H1 (cell line): ENCODE measurements at places on chromosomes 3 and 15.
A peak's percentile ranks its signal among the peaks of the same experiment; 100 is the strongest.

DNA sequence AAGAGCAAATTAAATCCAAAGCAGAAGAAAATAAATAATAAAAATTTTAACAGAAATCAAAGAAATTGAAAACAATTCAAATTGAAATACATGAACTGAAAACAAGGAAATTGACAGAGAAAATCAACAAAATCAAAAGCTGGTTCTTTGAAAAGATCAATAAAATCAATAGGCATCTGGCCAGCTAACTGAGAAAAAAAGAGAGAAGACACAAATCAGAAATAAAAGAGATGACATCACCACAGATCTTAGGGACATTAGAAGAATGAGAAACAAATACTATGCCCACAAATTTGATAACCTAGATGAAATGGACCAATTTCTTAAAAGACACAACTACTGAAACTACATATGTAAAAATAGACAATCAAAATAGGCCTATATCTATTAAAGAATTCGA, 38.8 kb downstream of the FAM240A start:
- no peaks in the 10 kb centered on the region for H3K4me1 ChIP-seq
- no peak overlapping the region for H3K4me3 ChIP-seq
- DNase-seq: no peak

DNA sequence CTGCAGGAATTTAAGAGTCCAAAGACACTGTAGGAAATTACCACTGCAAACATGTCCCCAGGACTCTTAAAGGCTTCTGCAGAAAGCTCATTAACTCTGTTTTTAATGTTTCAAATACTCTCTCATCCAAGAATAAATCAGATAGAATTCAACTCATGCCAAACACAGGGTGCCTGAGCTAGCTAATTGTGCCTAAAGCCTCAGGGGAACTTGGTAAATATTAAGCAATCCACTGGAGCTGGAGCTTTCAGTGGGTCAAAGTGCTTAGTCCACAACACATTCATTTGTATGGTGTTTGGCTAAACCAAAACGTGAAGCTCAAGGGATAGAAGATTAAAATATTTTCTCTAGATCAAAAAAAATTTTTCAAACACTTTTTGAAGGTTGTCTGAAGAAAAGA, 131.4 kb downstream of the THRB start:
- no peaks in the 10 kb centered on the region for H3K36me3 ChIP-seq
- DNase-seq: no peak
- H3K27me3 ChIP-seq: no peaks in the 10 kb centered on the region
- H3K4me3 ChIP-seq: no peak overlapping the region
- H3K27ac ChIP-seq: no peak overlapping the region
- peaks cover 10% of the 10 kb centered on the region for H3K4me1 ChIP-seq

DNA sequence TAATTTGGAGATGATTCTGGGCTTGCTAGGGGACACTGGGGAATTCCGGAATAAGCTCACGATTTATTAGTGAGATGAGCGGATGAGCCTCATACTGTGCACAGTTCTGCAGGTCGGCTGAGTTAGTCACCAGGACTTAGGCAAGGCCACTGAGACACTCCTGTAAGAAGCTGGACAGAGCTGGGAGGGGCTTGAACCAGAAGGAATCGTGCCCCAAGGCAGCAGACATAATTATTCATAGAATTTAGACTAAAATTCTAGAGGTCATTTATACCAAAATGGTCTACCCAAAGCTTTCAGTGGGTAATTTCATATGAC, 121.4 kb downstream of the VGLL4 start:
- no peaks in the 10 kb centered on the region for H3K27me3 ChIP-seq
- no peak overlapping the region for H3K27ac ChIP-seq
- no peak for DNase-seq
- H3K36me3 ChIP-seq: no peaks in the 10 kb centered on the region
- H3K4me1 ChIP-seq: no peaks in the 10 kb centered on the region

- H3K27ac ChIP-seq: no peak overlapping the region
- H3K27me3 ChIP-seq: no peaks in the 10 kb centered on the region
- no peak overlapping the region for H3K4me3 ChIP-seq
- no peaks in the 10 kb centered on the region for H3K36me3 ChIP-seq
- no peak for DNase-seq
Measured at GRCh38 chr3:154180836-154181691, 59.9 kb downstream of the ARHGEF26 start.

GRCh38 chr3:56955492-56956111, 104.9 kb upstream of the SPATA12 start:
- no peaks in the 10 kb centered on the region for H3K27me3 ChIP-seq
- no peaks in the 10 kb centered on the region for H3K4me1 ChIP-seq
- DNase-seq: no peak
- H3K36me3 ChIP-seq: no peaks in the 10 kb centered on the region

DNA sequence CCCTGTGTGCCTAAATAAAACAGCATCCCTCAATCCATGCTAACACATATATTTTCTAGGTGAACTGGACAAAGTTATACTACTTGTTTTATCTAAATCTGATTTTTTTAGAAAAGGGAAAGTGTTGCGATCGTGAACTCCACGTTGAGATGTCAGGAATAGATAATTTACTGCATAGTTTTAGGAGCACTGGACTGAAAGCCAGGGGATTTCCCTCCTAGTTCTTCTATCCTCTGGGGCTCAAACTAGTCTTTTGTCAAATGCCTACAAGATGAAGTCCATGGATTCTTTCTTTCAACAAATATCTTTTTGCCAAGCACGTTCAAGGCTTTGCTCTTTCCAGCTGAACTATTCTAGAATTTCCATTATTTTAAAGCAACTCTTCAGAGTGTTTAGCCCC, 617 bp upstream of the HPS3 start:
- no peak for DNase-seq
- no peaks in the 10 kb centered on the region for H3K36me3 ChIP-seq
- peak overlapping the region; percentile 94; the same call in 1 of the 2 replicates for H3K4me3 ChIP-seq
- H3K4me1 ChIP-seq: peaks cover 3% of the 10 kb centered on the region

DNA sequence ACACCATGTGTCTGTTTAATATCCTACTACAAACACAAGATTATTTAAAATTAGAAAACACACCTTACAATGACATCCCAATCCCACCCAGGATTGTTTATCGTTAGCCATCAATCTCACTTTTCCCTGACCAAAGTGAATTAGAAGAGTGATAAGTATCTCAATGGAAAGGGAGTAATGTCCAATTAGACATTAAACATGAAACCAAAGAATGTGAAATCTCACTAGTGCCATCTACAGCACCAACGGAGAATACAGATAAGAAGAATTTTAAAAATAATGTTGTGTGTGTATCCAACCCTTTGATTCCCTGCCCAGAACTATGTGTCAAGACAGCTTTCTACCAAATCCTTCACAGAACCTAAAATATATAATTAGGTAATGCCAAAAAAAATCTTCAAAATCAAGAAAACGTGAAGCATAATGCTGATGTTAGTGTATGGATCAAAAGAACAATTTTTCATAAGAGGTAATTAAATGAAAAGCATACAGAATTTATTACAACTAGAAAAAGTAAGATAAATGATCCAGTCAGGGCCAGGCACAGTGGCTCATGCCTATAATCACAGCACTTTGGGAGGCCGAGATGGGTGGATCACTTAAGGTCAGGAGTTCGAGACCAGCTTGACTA, 64.2 kb downstream of the SCAPER start:
- H3K36me3 ChIP-seq: no peaks in the 10 kb centered on the region
- no peak overlapping the region for H3K27ac ChIP-seq
- no peak for DNase-seq

- no peaks in the 10 kb centered on the region for H3K27me3 ChIP-seq
- no peak overlapping the region for H3K27ac ChIP-seq
- H3K4me1 ChIP-seq: peaks cover 2% of the 10 kb centered on the region; the same call in 1 of the 2 replicates
Measured at GRCh38 chr3:78724859-78725258, 1042.9 kb downstream of the ROBO1 start.

DNA sequence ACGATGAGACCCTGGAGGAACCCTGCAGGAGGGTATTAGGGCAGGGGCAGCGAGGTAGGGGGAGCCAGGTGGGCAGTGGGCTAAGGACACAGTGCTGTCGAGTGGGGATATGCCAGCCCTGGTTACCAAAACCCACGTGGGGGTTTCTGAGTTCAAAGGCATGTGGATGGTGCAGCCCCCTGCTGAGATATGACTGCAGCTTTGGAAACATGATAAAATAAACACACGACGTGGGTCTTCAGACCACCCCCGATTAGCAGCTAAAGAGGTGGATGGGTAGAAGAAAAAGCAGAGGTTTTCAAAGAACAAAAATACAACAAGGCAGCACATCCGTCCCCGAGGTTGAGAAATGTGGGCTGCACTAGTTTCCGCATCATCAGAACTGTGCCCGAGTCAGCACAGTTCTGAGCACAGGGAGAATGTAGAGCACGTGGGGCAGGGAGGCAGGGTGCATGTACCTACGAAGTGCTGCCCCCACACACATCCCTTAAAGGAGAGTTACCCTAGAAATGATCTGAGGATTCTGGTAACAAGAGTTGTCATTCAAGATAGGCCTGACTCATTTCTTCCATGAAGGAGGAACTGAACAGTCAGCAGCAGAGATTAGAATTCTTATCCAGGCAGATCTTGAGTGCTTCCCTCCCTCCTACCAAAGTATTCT, 121.3 kb downstream of the RPLP1 start:
- H3K27me3 ChIP-seq: no peaks in the 10 kb centered on the region
- H3K27ac ChIP-seq: no peak overlapping the region
- H3K4me1 ChIP-seq: no peaks in the 10 kb centered on the region; the same call in 1 of the 2 replicates
- H3K36me3 ChIP-seq: no peaks in the 10 kb centered on the region
